ENCODE measurements at places on chromosomes 13 and 19.

DNA sequence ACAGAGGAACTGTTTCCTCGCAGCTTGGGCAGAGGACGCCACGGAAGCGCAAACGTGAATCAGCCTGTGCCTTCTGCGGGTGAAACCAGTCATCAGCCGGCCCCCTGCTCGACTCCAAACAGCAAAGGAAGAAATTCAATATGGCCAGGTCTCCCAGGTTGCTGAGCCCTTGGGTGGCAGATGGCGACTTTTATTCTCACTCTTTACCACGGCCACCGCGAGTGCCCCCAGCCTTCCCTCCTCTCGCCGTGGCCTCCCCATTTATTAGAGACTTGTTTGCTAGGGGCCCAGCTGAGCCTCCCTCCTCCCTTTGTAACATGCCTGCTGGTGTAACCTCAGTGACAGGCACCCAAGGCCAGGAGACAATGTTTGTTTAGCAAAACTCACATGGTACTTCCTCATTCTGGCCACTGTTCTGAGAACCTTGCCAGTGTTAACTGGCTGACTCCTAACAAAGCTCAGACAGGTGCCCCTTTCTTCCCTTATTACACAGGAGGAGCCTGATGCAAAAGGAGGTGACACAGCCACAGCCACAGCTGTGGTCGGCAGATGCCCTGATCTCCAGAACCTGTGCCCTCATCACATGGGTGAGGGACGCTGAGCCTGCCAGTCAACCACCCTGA, 5.8 kb downstream of the RAB20 start:
- peak; percentile 47 for DNase-seq

- no peak for DNase-seq
These were observed 25.0 kb downstream of the SH3GL1 start for GRCh38 chr19:4375164-4376027.

- DNase-seq, result peak; percentile 71
These were observed 2.3 kb upstream of the LCP1 start for GRCh38 chr13:46184277-46184699.

GRCh38 chr19:38277969-38278680, 13.8 kb downstream of the SPINT2 start:
- DNase-seq, result no peak

DNA sequence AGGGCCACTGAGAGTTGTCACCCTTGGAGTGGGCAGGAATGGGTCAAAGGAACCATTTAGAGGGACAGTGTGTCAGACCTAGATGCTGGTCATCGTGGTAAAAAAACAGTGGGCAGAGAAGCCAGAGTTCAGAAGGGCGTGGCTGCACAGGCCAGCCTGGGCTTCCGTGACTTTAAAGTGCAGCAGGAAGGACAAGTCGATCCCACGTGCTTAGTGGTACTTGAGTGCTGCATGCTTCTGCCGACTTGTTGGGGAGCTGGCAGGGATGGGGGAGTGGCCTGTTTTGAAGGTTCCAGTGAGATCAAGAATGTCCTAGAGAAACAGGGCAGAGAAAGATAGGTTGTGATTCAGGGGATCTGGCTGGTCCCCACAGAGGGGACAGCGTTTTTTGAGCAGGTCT, 17.0 kb downstream of the LYL1 start:
- DNase-seq, result no peak

DNA sequence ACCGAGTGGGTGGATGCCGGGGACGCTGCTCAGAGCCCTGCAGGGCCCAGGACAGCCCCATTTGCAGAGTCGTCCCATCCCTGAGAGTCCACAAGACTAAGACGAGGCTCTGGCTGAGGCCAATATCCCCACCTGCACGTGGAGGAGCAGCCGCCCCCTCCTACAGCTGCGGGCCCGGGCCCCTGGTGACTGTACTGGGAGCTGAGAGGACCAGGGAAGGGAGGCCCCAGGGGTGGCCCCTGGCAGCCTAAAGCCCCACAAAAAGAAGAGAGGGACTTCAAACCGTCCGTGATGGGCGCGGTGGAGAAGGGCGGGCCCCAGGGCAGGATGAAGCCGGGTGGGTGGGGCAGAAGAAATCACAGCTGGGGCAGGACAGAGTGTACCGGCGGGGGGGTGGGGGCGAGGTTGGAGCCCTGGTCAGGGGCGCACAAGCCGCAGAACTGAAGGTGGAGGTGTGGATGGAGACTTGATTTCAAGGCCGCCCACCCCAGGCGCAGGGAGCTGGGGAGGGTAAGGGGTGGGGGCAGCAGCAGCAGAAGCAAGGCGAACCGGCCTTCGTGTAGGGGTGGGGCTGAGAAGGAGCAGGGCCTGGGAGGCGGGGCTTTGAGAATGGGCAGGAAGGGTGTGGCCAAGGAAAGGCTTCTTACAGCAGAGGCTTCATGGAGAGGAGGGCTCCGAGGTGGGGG, 12.9 kb downstream of the CFD start:
- no peak for DNase-seq

- no peak for DNase-seq
These were observed 221.1 kb downstream of the DNAJC15 start for GRCh38 chr13:43244481-43244880.

DNA sequence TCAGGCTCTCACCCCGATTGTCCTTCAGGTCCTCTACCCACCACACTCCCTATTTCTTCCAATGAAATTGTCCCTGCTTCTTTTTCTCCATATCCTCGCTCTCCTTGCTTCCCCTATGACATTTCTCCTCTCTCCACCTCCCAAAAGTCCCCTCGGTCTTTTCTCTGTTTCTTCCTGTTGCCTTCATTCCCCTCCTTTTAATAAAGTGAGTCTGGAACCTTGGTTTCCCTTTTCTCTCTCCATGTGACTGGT, 676 bp upstream of the ZNF574 start:
- DNase-seq, result no peak

DNA sequence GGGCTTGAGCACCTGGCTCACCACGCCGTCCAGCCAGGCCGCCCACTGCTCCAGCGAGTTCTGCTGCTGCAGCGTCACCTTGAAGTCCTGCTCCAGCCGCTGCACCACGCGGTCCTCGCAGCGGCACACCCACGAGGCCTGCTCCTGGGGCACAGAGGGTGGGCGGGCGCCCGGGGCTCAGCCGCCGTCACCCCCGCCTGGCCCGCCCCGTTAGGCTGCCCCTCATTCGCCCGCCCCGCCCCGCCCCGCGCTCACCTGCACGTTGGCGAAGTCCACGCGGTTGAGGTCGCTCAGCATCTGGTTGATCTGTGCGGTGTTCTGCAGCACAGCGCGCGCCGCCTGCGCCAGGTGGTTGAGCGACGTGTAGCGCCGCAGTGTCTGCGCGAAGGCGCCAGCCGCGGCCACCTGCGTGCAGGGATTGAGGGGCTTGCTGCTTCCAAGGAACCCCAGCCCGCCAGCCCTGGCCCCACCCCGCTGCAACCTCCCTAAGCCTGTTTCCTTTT, 11.3 kb downstream of the DCAF15 start:
- no peak for DNase-seq

DNA sequence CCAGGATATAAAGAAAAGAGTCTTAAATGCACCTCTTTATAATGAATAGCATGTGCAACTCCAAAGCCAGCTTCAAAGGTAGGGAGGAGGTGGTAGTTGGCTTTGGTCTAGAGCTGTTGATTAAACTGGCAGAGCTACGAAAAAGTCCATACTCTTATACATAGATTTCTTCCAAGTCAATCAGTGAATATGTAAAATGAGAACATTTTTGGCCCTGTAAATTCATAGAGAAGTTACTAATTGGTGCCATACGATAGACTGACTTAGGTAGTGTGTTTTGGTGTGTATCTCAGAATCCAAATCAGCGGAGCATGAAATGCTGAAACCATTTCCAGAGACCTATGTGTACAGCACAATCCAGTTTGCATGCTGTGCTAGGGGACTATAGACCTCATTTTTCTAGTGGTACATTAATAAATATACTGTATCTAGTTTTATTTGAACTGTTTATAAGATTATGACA, 17.1 kb upstream of the DPY19L3 start:
- DNase-seq, result no peak

Measured in KG1 (cell line).